ENCODE measurements at places on chromosomes 16 and 17.
A peak's percentile ranks its signal among the peaks of the same experiment; 100 is the strongest.

GRCh38 chr17:676060-676700 lies 38.5 kb downstream of the VPS53 start:
- DNase-seq, result no peak

DNA sequence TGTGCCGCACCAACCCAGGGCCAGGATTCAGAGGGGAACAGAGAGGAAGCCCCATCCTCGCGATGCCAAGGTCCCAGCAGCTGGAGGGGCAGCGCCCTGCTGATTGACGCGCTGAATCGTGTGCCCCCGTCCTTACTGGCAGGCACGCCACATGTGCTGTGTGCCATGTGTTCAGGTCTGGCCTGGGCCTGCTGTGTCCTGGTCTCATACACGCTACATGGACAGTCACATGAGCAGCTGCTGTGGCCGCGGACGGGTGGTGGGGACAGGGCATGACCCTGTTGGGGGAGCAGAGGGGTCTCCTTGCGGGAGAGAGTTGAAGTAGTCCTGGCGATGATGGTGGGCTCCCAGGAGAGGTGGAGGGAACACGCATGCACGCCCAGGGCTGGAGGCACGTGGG lies 18.0 kb downstream of the CBFA2T3 start:
- no peak for DNase-seq

GRCh38 chr16:2586901-2587480 lies 49.2 kb downstream of the PDPK1 start:
- DNase-seq, result no peak

GRCh38 chr17:62652251-62653001 lies 25.0 kb downstream of the MRC2 start:
- DNase-seq, result peak; percentile 67

DNA sequence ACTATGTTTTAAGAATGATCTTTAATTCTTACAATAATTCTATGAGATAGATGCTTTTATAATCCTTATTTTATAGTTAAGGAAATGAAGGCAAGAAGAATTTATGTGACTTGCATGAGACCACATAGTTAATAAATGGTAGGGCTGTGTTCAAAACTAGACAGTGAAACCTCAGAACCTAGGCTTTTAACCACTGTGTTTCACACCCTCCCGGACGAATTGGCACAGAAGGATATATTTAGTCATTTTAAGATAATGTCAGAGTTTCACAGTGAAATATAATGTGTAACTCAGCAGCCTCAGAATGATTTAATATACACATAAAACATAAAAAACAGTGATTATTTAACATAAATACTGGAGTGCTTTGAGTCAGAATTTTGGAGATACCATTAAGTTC lies 57.0 kb downstream of the NSRP1 start:
- no peak for DNase-seq

DNA sequence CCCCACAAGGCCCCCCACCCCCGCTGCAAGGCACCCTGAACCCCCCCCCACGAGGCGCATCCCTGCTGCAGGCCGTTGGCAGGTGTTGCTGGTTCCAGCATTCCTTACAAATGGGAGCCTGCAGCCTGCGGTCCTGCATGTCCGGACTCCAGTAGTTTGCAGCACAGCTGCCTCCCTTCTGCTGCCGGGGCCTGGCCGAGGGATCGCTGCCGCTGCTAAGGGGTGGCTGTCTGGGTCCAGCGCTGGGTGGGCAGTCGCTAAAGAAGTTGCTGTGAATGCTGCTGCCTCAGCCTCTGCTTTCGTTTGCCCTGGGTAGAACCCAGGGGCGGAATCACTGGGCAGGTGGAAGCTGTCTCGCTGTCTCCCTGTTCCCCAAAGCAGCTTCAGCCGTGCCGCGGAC lies 11.8 kb downstream of the UTS2R start:
- no peak for DNase-seq

- DNase-seq, result no peak
Measured at GRCh38 chr17:4998027-4998731, 429 bp downstream of the KIF1C start.

- peak; percentile 18 for DNase-seq
Measured at GRCh38 chr17:40360091-40360490, 4.4 kb downstream of the GJD3 start.

GRCh38 chr17:41932816-41933389 lies 2.5 kb downstream of the ODAD4 start:
- peak; percentile 43 for DNase-seq
